ENCODE measurements at places on chromosomes 3 and 15. TPM values are rescaled to one million over a fixed set of nuclear protein-coding genes. Genes with fewer than 3 reads are reported as not detected.

The CRBN gene
- total RNA-seq, result 32.3 TPM

The CHRM5 gene
- not detected for total RNA-seq

The SOX14 gene
- total RNA-seq, result not detected

The COL6A5 gene
- total RNA-seq, result not detected

The RETNLB gene
- not detected for total RNA-seq

The GOLGA8G gene
- not detected for total RNA-seq

The ISG20 gene
- 16.8 TPM for total RNA-seq

The IQCF6 gene
- not detected for total RNA-seq

The PPIB gene
- total RNA-seq, result 535 TPM

The SPPL2A gene
- 239 TPM for total RNA-seq

The CIDEC gene
- total RNA-seq, result 1.0 TPM

The AHSG gene
- 1,905 TPM for total RNA-seq

The STAB1 gene
- 60.7 TPM for total RNA-seq

The PTX3 gene
- not detected for total RNA-seq

The CELF6 gene
- total RNA-seq, result 1.7 TPM

The ROBO2 gene
- total RNA-seq, result 1.7 TPM

The SERINC4 gene
- total RNA-seq, result 0.26 TPM
